ENCODE measurements at places on chromosomes 5 and 9.

DNA sequence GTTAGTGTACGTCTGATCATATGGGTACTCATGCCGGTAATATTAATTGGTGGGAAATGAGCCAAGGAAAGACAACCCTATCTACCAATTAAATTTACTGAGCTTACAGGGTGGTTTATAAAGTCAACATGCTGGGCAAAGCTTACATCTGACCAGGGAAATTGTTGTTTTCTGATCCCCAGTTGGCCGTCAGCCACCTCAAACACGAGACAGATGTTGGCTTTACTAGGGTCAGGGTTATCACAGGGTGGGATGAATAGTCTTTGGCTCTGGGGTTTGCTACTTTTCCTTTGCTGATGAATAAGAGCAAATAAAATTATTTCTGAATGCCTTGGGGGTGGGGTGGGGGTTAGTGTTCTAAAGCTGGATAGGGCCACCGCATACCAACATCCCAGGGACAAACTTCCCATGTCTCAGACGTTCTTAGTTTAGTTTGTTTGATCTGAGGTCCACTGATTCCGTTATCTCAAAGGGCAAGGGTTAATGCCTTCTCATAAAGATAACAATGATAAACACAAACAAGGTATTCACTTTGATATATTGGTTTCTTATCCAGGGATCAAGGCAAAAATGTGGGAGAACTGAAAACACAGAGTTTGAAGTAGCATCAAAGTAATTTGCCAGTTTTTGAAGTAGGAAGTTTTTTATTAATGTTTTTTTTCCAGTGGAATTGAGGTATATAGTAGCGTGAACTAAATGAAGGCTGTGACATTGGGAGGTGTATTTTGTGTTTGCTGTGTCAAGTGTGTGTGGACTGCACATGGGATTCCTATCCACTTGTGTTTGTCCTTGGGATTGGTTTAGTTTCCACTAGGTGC, 109.1 kb upstream of the RPS23 start:
- no peak for DNase-seq

DNA sequence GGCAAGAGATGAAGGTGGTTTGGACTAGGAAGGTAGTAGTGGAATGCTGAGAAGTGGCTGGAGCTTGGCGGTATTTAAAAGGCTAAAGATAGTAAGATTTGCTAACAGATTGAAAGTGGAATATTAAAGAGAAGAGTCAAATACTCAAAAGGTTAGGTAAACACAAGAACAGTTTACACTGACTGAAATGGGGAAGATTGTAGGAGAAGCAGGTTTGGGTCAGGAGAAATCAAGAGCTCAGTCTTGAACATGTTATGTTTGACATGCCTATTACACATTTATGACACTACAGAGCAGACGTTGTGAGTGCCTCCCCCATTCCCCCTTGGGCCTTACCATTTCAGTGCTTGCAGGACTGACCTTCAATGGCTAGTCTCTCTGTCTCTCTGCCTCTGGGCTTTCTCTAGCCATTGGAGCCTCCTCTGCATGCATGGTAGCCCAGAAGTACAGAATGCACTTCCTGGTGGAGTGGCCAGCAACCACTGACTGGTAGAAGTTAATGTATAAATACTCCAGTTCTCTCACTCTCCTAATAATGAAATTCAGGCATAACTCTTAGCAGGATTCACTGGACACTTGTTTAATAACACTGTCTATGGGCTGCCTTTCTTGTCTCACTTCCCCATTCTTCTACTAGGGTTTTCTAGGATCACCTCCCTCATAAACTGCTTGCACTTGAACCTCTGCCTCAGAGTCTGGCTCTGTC, 56.8 kb downstream of the HMGCS1 start:
- no peak for DNase-seq

GRCh38 chr5:160938532-160938931, 86.5 kb upstream of the ATP10B start:
- no peak for DNase-seq

DNA sequence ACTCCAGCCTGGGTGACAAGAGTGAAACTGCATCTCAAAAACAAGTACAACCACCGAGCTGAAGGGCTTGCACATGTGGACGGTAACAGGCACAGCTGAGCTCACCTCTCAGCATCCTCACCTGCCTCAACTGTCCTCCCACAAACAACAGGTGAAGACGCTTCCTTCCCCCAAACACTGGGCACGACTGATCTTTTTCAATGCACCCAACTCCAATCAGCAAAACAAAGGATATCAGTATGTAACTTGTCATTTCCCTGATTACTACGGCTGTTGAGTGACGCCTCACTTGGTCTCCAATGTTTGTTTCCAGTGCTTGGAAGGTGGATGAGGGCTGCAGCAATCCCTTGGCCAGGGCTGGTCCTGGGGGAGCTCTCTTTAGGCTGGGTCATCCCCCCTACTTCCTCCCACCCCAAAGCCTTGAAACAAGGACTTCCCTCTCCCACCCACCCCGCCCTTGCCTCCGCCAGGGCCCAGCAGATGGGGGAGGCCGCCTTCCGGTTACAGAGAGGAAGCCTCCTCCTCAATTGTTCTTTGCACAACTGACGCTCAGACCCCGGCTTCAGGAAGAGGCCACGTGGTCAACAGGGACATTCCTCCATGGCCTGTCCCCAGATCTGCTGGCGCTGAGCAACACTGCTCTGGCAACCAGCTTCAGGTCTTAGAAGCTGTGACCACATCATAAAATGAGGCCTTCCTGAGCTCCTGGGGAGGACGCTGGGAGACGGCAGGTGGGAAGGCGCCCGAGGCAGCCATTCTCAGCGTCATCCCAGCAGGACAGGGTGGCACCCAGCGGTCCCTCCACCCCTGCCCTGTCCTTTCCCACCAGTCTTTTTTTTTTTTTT, 5.9 kb downstream of the FAM78A start:
- DNase-seq = no peak

- no peak for DNase-seq
Observed at GRCh38 chr5:158170534-158170933, 311.6 kb upstream of the CLINT1 start.
